Keratinocyte (primary cell): ENCODE measurements at places on chromosomes 6 and 20.

GRCh38 chr20:44463466-44463865, 12.2 kb upstream of the TTPAL start:
- DNase-seq, result no peak
- no peak overlapping the region for H3K27ac ChIP-seq
- no peak overlapping the region for H3K4me3 ChIP-seq

DNA sequence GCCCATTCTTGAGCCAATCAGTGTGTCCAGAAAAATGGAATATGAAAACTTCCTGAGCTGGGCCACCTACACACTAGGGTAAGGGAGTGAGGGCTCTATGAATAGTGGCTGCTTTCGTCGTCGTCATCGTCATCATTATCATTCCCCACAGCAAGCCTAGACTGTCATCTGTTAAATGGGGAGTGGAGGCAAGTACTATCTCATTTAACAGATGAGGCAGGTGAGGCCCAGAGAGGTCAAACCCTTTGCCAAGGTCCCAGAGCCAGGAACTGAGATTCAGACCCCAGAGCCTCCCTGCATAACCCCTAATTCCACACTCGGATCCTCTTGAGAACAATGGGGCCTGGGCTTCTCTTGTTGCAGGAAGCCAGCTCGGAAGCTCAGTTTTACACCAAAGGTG, 20.6 kb downstream of the BPIFB1 start:
- no peak overlapping the region for H3K4me3 ChIP-seq
- no peaks in the 10 kb centered on the region for H3K4me1 ChIP-seq
- DNase-seq, result no peak
- H3K36me3 ChIP-seq, result no peaks in the 10 kb centered on the region
- no peaks in the 10 kb centered on the region for H3K27me3 ChIP-seq

DNA sequence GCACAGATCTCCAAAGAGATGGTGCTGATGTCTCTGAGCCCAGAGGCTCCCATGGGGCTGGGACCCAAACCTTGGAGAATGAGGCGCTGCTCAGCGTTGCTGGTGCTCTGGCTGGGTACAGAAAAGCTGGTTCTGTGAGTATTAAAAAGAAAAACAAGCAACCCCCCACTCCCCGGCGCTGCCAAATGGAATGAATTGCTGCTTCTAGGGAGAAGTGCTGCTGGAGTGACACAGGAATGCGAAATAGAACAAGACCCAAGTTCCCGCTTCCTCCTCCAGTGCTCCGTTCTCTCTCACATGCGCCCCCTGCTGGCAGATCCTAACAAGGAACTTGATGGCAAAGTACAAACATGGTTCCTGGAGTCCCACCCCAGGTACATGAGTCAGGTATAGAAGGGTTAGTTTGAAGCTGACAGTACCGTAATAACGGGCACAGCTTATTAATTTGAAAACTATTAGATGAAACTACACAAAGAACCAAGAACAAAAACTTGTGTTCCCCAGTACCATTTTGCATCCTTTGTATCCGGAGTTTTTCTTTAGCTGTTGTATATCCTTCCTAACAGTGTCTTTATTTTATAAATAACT, 2.1 kb upstream of the DDX27 start:
- peak; percentile 90 for DNase-seq
- no peaks in the 10 kb centered on the region for H3K27me3 ChIP-seq
- H3K36me3 ChIP-seq, result peaks cover 6% of the 10 kb centered on the region
- peaks cover 11% of the 10 kb centered on the region for H3K4me1 ChIP-seq
- no peak overlapping the region for H3K27ac ChIP-seq

DNA sequence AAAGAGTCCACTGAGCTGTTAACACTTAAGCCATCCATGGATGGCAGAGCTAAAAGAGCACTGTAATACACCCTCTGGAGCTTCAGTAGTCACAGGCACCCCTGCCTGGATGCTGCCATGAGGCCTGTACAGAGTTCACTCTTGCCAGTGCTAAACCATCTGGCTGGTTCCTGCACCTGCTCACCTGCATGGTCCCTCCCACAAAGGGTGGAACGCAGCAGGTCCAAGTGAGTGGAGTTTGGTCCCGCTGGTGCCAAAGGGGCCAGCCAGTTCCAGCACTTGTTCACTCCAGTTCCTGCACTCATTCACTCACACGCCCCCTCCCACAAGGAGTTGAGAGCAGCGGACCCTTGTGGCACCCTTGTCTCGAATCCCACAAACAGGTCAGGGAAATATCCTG, 503.5 kb downstream of the HACE1 start:
- no peak for DNase-seq
- H3K27me3 ChIP-seq, result no peaks in the 10 kb centered on the region
- no peak overlapping the region for H3K4me3 ChIP-seq
- no peaks in the 10 kb centered on the region for H3K4me1 ChIP-seq
- H3K36me3 ChIP-seq, result no peaks in the 10 kb centered on the region
- H3K27ac ChIP-seq, result no peak overlapping the region

DNA sequence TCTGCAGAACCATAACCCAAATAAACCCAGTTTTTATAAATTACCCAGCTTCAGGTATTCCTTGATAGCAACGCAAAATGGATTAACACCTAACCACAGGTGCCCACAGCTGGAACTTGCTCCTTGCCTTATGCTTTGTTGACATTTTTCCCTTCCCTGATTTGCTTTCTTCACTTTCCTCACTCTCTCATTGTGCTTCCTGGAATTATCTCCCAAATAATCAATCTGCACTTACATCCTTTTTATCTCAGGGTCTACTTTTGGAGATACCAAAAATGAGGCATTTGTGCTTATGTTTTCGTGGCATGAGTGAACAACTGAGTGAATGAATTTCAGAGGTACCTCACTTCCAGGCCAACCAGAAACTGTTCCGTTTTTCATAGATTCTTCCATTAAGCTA, 374.3 kb downstream of the DOK5 start:
- H3K27me3 ChIP-seq, result no peaks in the 10 kb centered on the region
- no peaks in the 10 kb centered on the region for H3K36me3 ChIP-seq
- H3K4me3 ChIP-seq, result no peak overlapping the region
- DNase-seq, result no peak
- H3K4me1 ChIP-seq, result no peaks in the 10 kb centered on the region
- H3K27ac ChIP-seq, result no peak overlapping the region

- H3K27ac ChIP-seq, result peak overlapping the region; percentile 84
- H3K4me3 ChIP-seq, result no peak overlapping the region
- no peak for DNase-seq
- H3K4me1 ChIP-seq, result peaks cover 27% of the 10 kb centered on the region
- peaks cover 8% of the 10 kb centered on the region for H3K36me3 ChIP-seq
- H3K27me3 ChIP-seq, result no peaks in the 10 kb centered on the region
Observed at GRCh38 chr6:32190911-32191677, 1.1 kb upstream of the PBX2 start.

GRCh38 chr6:2244261-2245102, 923 bp downstream of the GMDS start:
- DNase-seq, result no peak
- H3K27ac ChIP-seq, result peak overlapping the region; percentile 92
- peak overlapping the region; percentile 97 for H3K4me3 ChIP-seq
- H3K27me3 ChIP-seq, result no peaks in the 10 kb centered on the region
- peaks cover 11% of the 10 kb centered on the region for H3K4me1 ChIP-seq

- no peaks in the 10 kb centered on the region for H3K36me3 ChIP-seq
- peaks cover 13% of the 10 kb centered on the region for H3K4me1 ChIP-seq
- H3K27me3 ChIP-seq, result no peaks in the 10 kb centered on the region
- H3K4me3 ChIP-seq, result no peak overlapping the region
- DNase-seq, result no peak
- no peak overlapping the region for H3K27ac ChIP-seq
Observed at GRCh38 chr6:139529420-139529819, 155.0 kb upstream of the CITED2 start.

- no peaks in the 10 kb centered on the region for H3K36me3 ChIP-seq
- H3K27me3 ChIP-seq, result peaks cover 13% of the 10 kb centered on the region
- no peak for DNase-seq
- H3K27ac ChIP-seq, result no peak overlapping the region
- H3K4me3 ChIP-seq, result no peak overlapping the region
Observed at GRCh38 chr6:168130168-168130696, 51.2 kb upstream of the FRMD1 start.

DNA sequence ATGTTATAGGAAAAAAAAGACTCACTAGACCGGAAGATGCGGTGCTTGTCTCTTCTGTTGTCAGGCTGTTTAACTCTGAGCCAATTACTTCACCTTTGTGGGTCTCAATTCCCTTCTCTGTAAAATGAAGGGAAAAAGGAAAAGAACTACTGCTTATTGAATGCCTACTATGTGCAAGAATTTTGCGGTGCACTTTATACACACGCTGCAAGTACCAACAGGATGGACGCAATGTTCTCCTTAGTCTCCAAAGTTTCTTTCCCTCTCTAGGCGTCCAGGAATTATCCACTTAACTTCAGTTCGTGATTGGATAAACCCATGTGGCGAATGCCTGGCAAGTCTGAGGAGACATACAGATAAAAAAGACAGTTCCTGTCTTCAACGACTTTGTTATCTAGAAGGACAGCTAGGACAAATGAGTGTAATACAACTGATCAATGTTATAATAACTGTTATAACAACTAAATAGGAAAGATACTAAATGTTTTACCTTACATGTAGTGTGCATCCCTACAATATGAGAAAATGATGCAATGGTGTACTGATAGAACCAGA, 69.0 kb upstream of the JARID2 start:
- H3K36me3 ChIP-seq, result no peaks in the 10 kb centered on the region
- no peak overlapping the region for H3K4me3 ChIP-seq
- H3K27ac ChIP-seq, result no peak overlapping the region
- DNase-seq, result no peak
- H3K27me3 ChIP-seq, result no peaks in the 10 kb centered on the region

- H3K27ac ChIP-seq, result peak overlapping the region; percentile 52
- no peaks in the 10 kb centered on the region for H3K27me3 ChIP-seq
- peaks cover 21% of the 10 kb centered on the region for H3K36me3 ChIP-seq
- H3K4me3 ChIP-seq, result no peak overlapping the region
- DNase-seq, result peak; percentile 88
Observed at GRCh38 chr6:4941782-4942672, 61.8 kb downstream of the RPP40 start.

- H3K27ac ChIP-seq, result no peak overlapping the region
- H3K4me3 ChIP-seq, result no peak overlapping the region
- DNase-seq, result no peak
- H3K36me3 ChIP-seq, result no peaks in the 10 kb centered on the region
- no peaks in the 10 kb centered on the region for H3K27me3 ChIP-seq
Observed at GRCh38 chr6:13286181-13286580, 42.2 kb downstream of the TBC1D7 start.

DNA sequence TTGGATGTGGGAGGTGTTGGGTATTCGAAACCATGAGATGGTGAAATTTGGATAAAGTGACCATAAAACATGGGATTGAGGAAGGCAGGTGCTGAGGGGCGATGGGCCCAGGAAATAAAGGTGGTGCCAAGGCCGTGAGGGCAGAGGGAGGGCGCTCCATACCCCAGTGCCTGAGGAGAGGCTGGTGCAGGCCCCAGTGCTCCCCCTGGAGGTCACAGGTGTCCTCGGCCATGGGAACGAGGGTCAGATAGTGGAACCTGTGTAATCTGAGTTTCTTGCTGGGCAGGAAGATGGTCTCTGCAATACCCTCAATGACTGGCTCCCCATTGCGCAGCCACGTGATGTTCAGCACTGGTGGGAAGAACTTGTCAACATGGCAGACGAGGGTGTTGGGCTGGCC, 16.2 kb downstream of the HLA-DPB1 start:
- no peak for DNase-seq
- H3K27ac ChIP-seq, result no peak overlapping the region
- no peak overlapping the region for H3K4me3 ChIP-seq
- H3K4me1 ChIP-seq, result peaks cover 4% of the 10 kb centered on the region
- no peaks in the 10 kb centered on the region for H3K27me3 ChIP-seq
- H3K36me3 ChIP-seq, result no peaks in the 10 kb centered on the region

- peaks cover 72% of the 10 kb centered on the region for H3K4me1 ChIP-seq
- peak overlapping the region; percentile 12 for H3K4me3 ChIP-seq
Observed at GRCh38 chr20:1327827-1328679, 886 bp downstream of the SDCBP2 start.

DNA sequence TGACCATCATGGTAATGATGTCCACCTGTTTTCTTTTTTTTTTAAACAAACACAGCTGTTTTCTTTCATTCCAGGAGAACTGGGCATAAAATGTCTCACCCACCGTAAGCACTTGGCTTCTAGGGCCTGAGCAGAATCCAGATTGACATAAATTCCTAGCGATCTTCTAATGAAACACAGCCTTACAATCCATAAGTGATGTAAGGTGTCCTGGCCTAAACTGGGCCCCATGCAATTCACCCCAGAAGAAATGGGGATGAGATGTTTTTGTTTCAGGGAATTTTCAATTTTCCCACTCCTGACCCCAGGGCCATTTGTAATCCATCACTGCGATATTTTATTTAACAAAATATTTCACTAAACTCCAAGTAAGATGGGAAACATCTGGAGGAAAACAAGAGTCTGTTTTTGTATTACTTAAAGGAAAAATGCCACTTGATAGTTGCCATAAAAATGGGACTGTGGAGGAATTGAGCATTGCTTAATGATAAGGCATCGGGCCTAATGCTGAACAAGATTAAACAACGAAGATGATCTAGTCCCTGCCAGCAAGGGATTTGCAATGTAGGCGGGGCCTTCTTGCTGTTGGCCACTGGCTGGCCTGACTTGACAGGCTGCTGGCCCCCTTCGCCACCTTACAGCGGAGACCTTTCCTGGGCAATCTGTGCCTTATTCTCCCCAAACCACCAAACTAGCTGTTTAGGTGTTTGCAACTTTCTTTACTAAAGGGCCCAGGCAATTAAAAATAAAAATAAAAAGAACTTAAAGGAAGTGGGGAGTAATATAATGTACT, 183.7 kb downstream of the CD109 start:
- no peaks in the 10 kb centered on the region for H3K27me3 ChIP-seq
- H3K4me1 ChIP-seq, result no peaks in the 10 kb centered on the region
- H3K36me3 ChIP-seq, result no peaks in the 10 kb centered on the region
- DNase-seq, result no peak
- H3K27ac ChIP-seq, result no peak overlapping the region

DNA sequence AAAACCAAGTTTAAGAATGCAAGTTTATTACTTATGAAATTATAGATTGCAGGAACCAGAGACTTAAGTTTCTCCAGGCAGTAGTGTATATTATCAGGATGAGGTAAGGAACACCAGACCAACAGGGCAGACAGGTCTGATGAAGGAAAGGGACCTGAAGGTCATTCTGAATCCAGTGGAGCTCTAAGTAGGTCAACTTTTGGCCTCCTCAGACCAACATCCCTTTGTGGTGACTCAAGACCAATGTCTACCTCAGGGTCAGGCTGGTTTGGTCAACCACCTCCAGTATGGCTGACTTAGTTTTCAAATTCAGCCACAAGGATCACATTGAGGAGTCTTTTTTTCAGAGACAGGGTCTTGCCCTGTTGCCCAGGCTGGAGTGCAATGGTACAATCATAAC, 38.7 kb upstream of the TFAP2A start:
- H3K4me1 ChIP-seq, result peaks cover 34% of the 10 kb centered on the region
- H3K36me3 ChIP-seq, result peaks cover 2% of the 10 kb centered on the region
- no peaks in the 10 kb centered on the region for H3K27me3 ChIP-seq

DNA sequence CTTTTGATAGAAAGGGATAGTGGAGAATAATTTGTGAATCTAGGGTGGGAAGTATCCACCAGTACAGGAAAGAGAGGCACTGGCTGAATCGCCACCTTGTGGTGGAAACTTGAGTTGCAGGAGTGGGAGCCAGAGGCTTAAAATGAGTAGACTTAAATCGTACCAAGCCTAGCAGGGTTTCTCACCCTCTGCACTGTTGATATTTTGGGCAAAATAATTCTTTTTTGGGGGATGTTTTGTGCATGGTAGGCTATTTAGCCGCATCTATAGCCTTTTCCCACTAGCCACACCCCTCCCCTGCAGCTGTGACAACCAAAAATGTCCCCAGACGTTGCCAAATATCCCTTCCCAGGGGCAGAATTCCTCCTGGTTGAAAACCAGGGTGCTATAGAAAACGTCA, 119.1 kb downstream of the DHX35 start:
- H3K27me3 ChIP-seq, result no peaks in the 10 kb centered on the region
- H3K4me1 ChIP-seq, result no peaks in the 10 kb centered on the region
- H3K27ac ChIP-seq, result no peak overlapping the region
